RWPE2 (cell line): ENCODE measurements at places on chromosomes 5 and 9.

DNA sequence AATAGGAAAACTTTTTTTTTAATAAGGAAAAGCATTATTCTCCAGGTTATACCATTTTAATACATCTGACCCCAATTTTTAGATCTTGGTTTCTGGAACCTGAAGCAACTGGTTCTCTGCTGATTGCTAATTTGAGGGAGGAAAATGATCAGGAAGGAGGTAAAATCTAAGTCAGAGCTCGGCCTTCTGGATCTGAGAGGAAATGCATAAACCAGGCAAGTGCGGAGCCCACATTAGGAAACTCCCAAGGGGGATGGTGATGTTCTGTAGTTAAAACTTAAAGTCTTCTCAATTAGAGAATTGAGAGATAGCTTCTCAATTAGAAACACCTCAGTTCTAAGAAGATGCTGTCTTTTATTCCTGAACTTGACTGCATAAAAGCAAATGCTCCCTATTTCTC is 113.5 kb downstream of the TSSK1B start:
- DNase-seq, result no peak

DNA sequence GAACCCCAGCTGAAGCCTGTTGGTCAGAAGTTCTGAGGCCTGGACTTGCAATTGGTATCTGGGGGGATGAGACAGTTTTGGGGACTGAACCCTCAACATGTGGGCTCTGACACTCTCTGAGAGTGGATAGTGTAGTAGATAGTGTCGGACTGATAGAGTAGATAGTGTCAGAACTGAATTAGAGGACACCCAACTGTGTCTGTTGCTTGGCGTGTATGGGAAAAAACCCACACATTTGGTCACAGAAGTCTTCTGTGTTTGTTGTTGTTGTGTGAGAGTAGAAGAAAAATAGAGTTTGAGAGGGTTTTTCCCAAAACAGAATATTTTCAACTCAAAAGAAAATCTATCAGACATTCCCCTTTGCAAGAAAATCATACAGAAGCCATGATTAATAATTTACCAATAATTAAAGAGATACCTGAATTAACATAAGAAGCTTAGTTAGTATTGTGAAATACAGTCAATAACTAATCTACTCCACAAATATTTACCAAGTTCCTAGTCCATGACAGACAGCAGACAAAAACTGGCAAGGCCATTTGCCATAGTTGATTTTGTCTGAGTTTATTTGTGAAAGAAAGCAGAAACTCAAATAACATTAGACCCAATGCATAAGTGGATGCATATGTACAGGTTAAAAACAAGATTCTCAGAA is 170.9 kb downstream of the CTNND2 start:
- no peak for DNase-seq

GRCh38 chr9:37390759-37391158 is 31.7 kb upstream of the GRHPR start:
- no peak for DNase-seq

GRCh38 chr9:97312556-97312955 is 5.1 kb downstream of the CCDC180 start:
- DNase-seq, result no peak

DNA sequence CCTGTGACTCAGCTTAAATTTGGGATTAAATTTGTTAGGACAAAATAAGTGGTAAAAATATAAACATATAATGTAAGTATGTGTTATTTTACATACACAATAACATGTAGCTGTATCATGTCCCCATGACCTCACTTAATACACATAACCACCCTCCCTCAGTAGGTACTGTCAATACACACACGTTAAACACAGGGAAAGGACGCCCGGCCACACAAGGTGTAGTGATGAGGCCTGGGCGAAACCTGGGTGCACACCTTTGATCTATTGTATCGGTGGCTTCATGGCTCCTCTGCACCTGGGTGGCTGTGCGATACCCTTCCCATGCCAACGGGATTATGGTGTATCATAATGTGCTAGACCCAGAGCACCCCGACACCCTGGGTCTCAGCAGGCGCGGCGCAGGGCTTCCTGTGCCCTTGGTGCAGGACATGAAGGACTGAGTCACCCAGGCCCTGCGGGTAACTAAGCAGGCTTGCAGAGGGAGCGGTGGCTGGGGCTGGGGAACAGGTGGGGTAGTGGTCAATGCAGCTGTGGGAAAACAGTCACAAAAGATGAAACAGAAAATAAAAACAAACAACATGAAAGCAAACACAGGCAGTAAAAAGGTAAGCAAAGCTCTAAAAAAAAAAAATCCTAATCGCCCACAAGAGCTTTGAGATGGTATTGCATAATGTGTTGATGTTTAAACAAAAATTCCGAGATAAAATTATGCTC is 127.5 kb upstream of the RETREG1 start:
- DNase-seq, result no peak
